Anterior cingulate cortex (tissue), 58 donors: ENCODE measurements at places on chromosomes 3 and 15.

GRCh38 chr3:25768851-25769250 is 14.4 kb downstream of the NGLY1 start:
- DNase-seq = no peak

GRCh38 chr15:88622605-88622975 is 1.4 kb downstream of the AEN start:
- DNase-seq = no peak

DNA sequence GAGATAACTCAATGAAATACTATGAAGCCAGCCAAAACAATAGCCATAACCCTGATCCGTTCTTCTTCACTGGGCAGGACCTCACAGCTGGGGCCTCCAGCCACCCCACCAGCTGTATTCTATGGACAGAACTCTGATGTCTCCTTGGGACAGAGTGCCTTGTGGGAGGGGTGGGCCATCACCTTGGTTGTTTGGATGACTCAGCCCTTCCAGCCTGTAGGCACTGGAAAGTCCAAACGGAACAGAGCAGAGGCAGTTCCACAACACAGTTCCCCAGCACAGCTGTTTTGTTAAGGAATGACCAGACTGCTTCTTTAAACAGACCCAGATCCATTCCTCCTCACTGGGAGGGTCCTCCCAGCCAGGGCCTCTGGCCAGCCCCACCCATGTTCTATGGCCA is 31.9 kb upstream of the ZBED2 start:
- no peak for DNase-seq

GRCh38 chr3:115239717-115240116 is 92.6 kb upstream of the ZBTB20 start:
- no peak for DNase-seq

- no peak for DNase-seq
Measured at GRCh38 chr3:13666781-13667709, 118.1 kb downstream of the FBLN2 start.

- no peak for DNase-seq
Measured at GRCh38 chr15:88624971-88625490, 3.9 kb downstream of the AEN start.

DNA sequence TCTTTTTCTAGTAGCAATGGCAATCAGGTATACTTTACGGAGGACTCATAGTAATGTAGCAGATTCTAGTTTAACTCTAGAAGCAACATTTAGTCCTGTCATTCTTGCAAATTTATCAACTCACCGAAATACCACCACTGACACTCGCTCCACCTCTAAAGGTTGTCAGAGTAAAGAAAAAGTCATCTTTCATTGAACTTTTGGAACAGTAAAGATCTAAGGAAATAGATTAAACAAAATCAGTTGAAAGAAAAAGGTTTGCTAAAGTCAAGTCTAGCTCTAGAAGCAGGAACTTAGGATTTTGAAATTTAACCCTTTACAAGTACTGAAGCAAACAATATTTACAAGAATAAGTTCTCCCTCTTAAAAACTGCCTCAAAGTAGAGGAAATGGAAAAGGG is 8.7 kb downstream of the ATP8B4 start:
- DNase-seq = no peak

- DNase-seq = no peak
Measured at GRCh38 chr3:15382405-15382923, 44.9 kb downstream of the METTL6 start.

- DNase-seq = no peak
Measured at GRCh38 chr3:112047264-112047663, 12.7 kb downstream of the TMPRSS7 start.

DNA sequence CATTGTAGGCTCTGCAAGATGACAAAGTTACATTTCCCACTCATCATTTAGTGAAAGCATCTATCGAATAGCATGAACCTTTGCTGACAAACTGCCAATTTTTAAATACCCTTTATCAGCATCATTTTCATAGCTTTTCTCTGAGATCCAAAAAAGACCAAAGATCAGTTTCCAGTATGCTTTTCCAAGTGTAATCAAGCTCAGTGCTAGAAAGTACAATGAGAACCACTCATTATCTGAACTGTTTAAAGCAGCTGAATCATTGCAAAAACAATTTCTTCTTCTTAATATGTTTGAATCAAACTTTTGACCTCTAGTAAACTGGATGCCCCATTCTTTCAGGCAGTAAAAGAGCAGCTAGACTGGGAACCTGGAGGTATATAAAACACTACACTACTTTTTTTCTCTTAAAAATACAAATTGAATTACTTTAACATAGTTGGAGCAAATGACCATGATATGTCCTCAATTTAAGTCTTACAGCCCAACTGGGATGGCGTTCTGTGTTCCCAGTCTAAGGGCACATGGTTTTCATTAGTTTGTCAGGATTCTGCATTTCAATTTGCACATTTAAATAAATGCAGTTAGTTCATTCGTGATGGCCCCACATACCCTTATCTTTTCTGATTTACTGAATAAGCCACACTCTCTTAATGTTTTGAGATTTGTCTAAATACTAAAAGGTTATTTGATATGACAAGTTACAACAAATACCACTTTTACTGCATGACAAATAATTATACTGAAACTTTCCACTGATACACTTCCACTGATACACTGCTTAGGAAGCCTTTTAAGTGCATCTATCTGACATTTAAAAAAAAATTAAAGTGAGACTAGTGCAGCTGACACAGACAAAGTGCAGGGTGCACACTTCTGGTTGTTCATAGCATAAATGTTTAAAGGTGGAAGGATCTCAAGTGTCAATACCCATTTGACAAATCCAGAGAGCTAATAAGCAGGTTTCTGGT is 146.0 kb upstream of the FRMD4B start:
- no peak for DNase-seq

GRCh38 chr3:112096176-112096575 is 10.0 kb downstream of the C3orf52 start:
- DNase-seq = no peak

GRCh38 chr3:125006291-125006731 is 49.5 kb downstream of the HEG1 start:
- no peak for DNase-seq

- no peak for DNase-seq
Measured at GRCh38 chr15:61301701-61302100, 72.6 kb upstream of the RORA start.

GRCh38 chr3:42266085-42266484 is at the start of gene CCK:
CCK (minus strand) TSS chr3:42266185; CDS start chr3:42263630, 2,555 bp downstream.
- DNase-seq = no peak

- no peak for DNase-seq
Measured at GRCh38 chr3:171186817-171187500, 160.4 kb upstream of the SLC2A2 start.

- DNase-seq = no peak
Measured at GRCh38 chr3:193978486-193978885, 157.5 kb upstream of the HES1 start.

DNA sequence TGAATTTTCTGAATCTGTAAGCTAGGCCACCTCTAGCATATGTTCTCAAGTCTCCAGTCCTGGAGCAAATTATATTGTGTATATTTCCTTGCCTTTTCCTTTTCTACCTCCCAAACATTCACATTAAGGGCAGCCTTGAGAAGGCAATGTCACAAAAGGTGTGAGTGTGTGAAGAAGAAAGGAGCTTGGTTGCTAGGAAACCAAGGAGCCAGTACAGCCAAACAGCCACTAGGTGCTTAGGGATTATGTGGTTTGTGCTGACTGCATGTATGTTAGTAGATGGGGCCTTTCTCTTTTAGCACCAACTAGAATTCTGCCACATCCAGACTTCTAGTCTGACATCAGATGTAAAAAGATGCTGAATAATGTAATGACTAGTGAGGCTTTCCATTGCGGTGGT is 118.8 kb upstream of the DAZL start:
- DNase-seq = no peak

DNA sequence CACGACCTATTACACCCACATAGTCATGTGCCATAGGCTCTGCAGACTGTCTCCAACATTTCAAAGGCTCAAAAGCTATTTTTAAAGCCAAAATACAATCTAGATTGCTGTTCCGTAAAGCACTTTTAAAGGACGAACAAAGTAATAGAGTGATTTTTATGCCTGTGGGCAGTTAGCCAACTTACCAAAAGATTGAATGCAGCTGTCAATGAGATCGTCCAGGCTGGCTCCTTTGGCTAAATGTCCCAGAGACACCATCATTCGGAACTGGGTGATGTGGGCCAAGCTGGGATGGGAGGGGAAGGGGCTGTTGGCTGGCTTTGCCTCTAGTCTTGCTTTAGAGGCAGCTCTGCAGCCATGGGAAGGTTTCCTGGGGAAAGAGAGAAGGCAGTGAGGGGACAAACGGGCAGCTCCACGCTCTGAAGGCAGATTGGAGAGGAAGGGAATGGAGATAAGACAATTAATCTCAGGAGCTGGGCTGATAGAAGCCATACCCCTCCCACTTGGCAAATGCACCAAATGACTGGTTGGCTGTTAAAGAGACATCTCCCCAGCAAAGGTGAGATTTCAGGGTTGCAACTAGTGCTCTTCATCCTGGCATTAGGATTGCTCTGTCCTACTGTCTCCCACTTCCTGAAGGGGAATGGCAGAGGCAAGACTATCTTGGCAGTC is 4.8 kb downstream of the RASGRP1 start:
- DNase-seq = no peak
